Hematopoietic multipotent progenitor cell treated with erythropoietin and hydrocortisone succinate and interleukin-3 and kit ligand, for 8 days (in vitro differentiated cells): ENCODE measurements at places on chromosomes 16 and 17.

DNA sequence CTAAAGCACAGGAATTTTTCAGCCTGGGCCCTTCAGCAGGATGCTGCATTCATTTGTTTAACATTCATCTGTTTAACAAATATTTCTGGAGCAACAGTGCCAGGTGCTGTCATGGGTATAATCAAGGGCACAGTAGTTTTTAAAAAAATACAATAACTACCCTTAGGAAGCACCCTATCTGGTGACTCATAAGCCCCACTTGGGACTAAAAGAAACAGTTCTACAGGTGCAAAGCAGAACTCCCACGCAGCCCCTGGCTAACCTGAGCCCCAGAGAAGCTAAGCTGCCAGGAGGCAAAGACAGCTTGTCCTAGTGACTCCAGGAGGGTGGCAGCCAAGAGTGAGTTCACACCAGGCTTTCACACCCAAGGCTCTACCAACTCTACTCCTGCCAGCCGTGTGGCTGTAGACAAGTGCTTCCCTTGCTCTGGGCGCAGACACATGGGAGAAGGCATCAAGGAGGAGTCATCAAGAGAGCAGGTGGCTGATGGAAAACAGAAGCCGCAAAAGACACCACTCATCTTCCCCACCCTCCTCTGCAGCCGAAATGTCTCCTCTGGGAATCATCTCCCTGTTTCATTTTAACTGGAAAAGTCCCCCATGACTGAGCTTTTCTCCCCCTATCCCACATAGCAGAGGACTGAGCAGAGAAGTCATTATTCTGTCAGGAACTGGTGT lies 14.4 kb downstream of the CUEDC1 start:
- DNase-seq: no peak

DNA sequence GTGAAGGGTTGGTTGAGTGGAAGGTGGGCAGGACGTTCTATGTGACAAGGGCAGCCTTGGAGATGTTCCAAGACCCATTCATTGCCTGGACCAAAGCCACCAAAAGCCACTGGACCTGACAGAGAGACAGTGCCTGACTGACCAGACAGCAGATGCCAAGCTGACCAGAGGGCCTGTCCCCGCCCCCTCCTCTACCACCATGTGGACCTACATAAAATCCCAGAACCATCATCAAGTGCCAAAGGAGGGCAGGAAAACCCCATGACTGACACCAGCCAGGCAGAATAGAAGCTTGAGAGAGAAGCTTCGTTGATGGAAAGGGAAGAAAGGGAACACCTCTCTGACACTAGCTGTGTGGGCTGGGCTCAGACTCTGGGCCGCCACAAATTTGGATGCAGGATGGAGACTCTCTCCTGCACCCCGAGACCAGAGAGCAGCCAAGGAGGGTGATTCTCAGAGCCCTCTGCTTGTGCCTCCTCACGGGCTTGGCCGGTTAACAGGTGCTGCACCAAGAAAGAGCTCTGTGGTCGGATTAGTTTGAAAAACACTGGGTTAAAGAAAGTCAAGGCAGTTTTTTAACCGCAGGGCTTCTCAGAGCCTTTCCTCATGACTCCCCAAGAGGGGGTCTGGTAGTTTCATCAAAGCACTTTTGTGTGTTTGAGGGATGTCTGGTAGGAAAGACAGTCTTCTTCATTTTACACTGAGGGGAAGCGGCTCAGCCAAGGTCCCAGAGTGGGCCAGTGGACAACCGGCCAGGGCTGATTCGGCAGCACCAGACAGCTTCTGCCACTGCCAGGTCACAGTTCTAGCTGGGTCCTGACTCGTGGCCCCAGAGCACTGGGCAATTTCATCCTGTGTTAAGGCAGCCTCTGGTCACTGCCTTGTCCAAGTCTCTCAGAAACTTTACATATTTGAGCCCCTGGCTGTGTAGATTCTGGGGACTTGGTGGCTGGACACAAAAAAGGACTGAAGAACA lies 1.7 kb downstream of the TNFRSF13B start:
- DNase-seq: no peak

DNA sequence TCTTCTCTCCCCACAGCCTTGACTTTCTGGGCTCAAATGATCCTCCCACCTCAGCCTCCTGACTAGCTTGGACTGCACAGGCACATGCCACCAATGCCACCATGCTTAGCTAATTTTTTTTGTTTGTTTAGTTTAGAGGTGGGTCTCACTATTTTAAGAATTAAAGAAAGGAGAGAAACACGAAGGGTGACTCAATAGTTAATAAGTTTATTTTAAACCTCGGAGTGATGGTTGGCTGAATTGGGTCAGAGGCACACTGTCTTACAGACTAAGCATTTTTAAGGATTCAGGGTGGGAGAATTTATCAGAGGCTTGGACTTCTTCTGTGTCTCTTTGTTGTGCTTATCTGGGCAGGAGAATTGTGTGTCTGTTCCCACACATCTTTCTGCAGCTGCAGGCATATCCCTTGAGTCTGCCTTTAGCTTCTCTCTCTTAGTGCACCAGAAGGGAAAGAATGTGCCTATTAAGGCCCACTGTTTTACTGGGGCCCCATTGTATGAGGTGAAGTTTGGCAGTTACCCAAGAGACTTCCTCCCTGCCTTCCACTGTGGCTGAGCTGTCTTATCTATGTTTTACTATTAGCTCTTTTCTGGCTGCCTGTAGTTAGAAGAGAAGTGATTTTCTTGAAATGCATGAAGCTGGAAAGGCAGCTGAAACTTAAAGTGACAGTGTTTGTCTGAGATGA lies 2172.0 kb downstream of the TP53TG3F start:
- no peak for DNase-seq

GRCh38 chr17:70271200-70271599 lies 101.9 kb downstream of the KCNJ2 start:
- DNase-seq: no peak

GRCh38 chr17:63311416-63311937 lies 134.6 kb downstream of the CYB561 start:
- no peak for DNase-seq

DNA sequence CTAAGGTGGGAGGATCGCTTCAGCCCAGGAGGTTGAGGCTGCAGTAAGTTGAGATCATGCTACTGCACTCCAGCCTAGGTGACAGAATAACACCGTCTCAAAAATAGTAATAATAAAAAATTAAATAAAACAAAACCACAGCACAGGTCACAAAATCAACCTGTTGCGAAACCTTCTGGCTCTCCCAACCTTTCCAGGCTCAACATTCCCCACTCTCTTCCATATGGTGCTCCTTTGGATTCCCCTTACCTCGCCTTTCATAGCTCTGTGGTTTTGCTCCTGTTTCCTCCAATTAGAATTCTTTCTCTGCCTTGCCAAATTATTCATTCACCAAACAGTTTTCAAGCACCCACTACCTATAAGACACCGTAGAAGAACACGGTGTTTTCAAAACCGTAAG lies 4.7 kb downstream of the ZDHHC7 start:
- no peak for DNase-seq

GRCh38 chr16:396199-396598 lies 800 bp upstream of the NME4 start:
- peak; percentile 57 for DNase-seq

GRCh38 chr16:4679850-4680636 lies 13.3 kb upstream of the NUDT16L1 start:
- DNase-seq: no peak

GRCh38 chr16:2719328-2720063 lies 528 bp downstream of the PRSS27 start:
- no peak for DNase-seq

DNA sequence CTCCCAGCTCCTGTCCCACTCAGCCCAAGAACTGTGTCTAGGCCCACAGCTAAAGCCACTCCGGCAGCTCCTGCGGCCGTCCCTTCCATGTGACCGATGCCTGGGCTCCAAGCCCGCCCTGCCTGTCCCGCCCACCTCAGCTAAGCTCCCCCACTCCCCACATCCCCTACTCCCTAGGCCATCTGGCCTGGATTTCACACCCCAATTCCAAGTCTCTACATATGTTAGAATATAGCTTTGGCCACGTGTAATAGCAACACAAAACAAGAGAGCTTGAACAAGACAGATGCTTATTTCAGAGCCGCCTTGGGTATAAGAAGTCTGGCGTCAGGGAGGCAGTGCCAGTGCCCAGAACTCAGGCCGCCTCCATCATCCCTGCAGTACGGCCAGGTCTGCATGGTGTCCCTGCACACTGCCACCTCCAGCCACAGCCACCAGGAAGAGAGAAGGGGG lies 30.0 kb upstream of the USP22 start:
- DNase-seq: no peak
